Activated T-cell treated with anti-CD3 and anti-CD28 coated beads for 48 hours (primary cell): ENCODE measurements at places on chromosomes 6 and 20.
A peak's percentile ranks its signal among the peaks of the same experiment; 100 is the strongest.

GRCh38 chr6:83086751-83087150 lies 19.3 kb downstream of the DOP1A start:
- no peak for DNase-seq

- no peak for DNase-seq
Observed at GRCh38 chr6:44624226-44624625, 236.7 kb downstream of the CDC5L start.

GRCh38 chr6:114690625-114691024 lies 347.8 kb upstream of the HS3ST5 start:
- DNase-seq: no peak

DNA sequence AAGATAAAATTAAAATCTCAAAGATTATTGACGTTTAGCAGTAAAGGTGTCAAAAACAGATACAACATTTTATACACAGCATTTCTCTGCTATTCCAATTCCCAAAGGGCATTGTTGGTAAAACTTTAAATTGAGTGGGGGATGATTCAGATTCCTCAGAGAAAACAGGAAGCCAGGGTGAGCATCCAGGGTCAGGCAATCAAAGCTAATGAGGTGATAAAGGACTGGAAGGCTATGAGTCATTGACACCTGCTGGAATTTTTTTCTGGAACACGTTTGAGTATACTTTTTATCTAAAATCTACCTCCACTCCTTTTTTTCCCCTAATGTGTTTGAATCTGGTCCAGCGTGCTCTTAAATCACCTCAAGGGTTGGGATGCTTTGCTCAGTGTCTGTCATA lies 52.2 kb downstream of the FKBP1C start:
- no peak for DNase-seq

DNA sequence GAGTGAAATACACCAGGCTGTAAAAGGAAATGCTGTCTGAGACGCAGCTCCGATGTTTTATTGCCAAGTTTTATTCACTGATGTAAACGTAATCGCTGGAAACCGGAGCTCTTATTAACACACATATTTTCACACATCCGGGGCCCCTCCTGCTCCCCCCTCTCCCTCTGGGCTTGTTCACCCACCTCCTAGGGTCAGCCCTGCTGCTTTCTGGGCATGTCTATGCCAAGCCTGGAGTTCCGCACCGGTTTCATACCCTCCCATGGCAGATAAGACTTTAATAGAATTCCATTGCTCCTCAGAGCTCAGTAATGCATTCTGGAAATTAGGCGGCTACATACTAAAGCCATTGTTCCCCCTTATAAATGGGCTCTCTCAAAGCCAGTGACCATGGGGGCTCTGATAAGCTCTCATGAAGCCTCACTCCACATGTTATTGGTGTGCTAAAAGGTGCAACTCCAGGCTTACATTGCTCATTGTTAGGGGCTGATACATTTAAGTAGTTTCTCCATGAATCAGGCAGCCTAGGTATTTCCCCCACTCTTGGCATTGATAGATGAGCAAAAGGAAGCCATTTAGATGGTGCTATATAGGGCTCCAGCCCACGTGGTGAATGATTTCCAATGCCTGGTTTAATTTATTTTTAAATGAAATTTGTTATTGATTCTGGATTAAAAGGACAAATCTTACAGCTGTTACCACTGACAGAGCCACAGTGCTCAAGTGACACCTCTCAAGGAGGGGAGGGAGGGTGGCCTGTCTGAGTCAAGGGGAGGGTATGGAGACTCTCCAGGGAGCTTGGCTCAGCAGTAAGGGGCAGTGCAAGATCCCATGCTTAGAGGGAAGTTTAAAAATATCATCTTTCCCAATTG lies 4.5 kb upstream of the VSTM2L start:
- no peak for DNase-seq

DNA sequence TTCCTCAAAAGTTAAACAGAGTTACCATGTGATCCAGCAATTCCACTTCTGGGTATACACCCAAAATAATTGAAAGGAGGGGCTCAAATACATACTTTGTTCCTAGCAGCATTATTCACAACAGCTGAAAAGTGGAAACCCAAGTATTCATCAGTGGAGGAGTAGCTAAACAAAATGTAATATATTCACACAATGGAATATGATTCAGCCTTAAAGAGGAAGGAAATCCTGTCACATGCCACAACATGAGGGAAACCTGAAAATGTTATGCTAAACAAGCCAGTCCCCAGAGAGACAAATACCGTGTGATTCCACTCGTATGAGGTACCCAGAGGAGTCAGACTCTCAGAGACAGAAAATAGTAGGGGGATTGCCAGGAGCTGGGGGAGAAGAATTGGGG lies 44.5 kb downstream of the PXDC1 start:
- DNase-seq: no peak

DNA sequence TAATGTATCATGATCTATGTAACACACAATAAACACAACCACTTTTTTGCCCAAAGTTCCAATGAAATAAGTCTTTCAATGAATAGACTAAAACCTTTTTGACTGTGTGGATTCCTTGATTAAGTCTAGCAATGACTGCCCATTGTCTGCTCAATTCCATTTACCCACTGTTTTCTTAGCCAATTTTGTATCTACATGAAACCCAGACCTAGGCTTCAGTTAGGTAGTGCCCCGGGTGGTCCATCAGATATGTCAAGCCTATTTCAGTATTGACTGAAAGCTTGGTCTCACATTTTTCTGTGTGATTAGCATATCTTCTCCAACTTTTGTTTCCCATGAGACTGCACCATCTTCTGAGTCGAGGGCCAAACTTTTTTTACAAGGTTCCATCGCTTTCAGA lies 615.0 kb downstream of the C6orf118 start:
- no peak for DNase-seq

DNA sequence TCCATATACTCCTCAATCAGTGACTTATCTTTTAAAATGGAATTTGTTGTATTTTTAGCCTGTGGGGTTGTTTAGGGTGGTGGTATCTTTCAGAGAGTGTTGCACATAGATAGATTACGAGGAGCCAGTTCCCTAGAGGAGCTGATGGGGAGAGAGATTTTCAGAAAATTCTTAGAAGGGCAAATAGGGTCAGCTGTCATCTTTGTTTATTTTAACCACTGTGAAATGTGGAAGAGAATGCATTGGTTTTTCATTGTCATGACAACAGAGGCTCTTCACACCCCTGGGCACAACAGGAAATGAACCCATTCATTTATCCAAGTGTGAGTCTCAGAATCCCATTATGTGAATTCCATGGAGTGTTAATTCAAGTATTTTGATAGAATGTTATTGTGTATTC lies 188.4 kb downstream of the JARID2 start:
- DNase-seq: no peak

- DNase-seq: no peak
Observed at GRCh38 chr6:155400654-155400965, 55.0 kb downstream of the NOX3 start.

GRCh38 chr20:64188682-64189529 lies 24.7 kb downstream of the MYT1 start:
- no peak for DNase-seq

DNA sequence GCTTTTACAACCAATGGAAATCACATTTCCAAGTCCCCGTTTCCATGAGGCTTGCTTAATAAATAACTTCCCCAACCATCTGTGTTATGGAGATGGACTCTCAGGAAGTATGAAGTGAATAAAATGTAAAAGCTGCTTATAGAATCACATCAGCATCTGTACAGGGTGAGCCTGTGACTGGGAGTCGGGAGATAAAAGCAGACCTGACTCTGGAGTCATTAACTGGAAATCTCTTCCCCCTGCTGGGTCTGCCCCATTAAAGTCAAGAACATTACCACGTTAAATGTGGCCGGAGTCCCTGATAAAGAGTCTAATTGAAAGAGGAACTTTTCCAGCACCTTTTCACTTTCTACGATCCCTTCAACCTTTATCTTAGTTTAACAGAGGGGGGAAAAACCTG lies 368.5 kb downstream of the DOK5 start:
- DNase-seq: no peak

GRCh38 chr6:27668442-27669294 lies 195.8 kb upstream of the ZNF184 start:
- peak; percentile 75 for DNase-seq

DNA sequence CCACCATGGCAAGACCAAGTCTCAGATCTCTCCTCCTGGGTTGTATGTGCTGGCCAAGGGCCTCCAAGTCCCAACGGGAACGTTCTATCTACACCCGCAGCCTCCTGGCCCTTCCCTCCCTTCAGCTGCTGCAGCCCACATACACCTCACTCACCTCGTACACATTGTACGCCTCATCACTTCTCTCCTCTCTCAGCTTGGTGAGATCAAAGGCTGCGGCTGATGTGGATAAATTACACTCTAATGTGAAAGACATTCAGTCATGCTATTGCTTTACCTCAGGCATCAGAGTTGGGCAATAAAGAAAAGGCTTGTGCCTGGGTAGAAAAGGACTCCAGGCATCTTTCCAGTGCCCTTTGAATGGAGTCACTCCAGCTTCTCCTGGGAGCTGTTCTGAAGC lies 135.3 kb upstream of the FOXQ1 start:
- DNase-seq: no peak

DNA sequence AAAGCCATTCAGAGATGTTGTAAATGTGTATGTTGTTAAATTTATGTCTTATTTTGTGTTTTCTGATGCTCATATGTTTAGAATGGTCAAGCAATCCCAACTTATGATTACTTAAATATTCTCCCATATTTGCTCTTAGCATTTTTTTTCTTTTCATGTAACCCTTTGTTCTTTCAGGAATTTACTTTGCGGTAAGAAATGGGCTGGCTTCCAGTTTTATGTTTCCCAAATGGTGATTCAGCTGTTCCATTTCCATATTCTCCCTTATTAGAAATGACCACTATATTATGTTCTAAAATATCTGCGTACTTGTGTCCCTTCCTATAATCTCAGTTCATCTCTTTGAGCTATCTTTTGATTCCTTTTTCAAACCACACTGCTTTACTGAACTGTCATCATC lies 113.7 kb downstream of the CDH26 start:
- DNase-seq: no peak

GRCh38 chr6:20198775-20199174 lies 13.5 kb downstream of the MBOAT1 start:
- no peak for DNase-seq

- no peak for DNase-seq
Observed at GRCh38 chr6:90004511-90004910, 110.2 kb downstream of the GJA10 start.

DNA sequence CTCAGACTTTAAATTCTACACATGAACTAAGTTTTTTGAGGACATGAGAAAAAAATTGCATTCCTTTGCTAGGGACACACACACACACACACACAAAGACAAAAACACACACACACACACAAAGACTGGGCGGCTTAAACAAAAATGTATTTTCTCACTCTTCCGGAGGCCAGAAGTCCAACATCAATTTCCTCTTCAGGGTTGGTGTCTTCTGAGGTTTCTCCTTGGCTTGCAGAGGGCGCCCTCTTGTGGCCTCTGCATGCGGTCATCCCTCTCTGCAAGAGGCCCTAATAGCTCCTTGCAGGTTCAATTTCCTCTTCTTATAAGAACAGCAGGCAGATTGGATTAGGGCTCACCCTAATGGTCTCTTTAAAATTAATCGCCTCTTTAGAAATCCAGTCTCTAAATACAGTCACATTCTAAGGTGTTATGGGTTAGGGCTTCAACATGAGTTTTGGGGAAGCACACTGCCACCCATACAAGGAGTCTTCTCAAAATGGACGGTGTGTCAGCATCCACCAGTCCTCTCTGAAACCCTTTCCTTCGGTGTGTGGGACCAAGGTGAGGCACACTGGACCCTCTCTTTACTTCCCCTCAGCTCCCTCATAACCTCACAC lies 61.4 kb downstream of the GPR6 start:
- peak; percentile 75 for DNase-seq

- DNase-seq: no peak
Observed at GRCh38 chr6:137893726-137894125, 26.7 kb downstream of the TNFAIP3 start.

DNA sequence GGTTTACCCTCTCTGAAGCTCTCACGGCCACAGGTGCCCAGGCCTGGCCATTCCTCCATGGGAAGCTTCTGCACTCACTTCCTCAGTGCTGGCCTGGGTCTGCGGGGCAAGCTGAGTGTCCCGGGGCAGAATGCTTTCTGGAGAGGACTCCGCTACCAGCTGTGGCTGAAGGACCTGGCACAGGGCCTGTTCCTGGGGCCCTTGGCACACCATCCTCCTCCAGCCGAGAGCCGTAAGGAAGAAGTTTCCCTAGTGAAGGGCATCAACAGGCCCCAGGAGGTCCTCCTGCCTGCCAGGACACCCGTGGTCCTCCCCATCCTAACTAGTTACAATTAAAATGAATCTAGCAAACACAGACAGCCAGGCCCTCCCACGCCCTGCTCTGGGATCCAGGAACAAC lies 14.0 kb upstream of the KCNK15 start:
- DNase-seq: no peak

DNA sequence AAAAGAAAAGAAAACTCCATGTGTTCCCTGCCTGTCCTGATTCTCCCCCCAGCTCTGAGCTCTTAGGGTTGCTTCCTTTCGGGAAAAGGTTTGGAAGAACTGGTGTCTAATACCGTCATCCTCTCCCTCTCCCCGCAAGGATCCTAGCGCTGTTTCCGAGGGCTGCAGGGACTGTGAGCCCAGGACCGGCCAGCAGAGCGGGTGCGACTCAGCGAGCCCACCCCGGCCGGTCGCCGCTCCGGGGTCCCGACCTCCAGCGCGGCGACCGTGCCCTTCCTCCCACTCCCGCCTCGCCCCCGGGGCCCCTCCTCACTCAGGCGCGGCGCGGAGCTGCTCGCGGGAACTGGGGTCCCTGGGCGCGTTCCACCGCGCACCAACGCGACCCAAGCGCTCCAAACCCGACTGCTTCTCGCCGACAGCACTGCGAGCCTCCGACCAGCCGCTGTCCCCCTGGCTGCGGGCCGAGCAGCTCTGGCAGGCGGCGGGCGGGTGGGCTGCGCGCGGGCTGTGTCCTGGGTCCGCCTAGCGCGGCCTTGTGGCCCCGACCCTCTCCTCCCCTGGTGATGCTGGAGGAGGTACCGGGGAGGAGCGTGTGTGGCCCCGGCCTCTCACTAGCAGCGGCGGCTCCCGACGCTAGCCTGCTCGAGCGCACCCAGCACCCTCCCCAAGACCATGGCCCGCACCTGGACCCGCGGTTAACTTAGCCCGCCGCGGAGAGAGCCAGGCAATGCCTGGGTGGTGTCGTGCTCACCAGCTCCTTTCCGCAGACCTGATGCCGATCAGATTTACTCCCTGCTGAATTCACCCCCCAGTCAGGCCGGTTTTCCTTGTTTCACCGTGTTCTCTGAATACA lies at the start of gene PLA2G7:
TSS of gene PLA2G7 (minus strand) at position 509 of the 853 bp plus-strand sequence. CDS start 12,484 bp downstream, outside the sequence.
- no peak for DNase-seq

DNA sequence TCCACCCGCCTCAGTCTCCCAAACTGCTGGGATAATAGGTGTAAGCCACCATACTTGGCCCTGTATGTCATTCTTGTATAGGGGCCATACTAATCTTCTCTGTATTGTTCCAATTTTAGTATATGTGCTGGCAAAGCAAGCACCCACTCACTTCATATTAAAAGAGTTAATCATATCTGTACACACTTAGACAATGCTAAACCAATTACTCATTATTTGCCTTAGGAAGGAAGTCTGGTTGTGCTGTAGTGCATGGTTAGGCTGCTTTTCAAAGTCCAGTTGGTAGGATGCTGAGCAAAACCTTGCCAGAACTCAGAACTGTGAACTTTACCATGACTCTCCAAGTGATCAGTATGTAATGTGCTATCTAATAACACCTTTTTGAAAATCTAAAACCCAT lies 88.6 kb downstream of the LIN28B start:
- DNase-seq: no peak
